ENCODE measurements at places on chromosomes 11 and 22.

DNA sequence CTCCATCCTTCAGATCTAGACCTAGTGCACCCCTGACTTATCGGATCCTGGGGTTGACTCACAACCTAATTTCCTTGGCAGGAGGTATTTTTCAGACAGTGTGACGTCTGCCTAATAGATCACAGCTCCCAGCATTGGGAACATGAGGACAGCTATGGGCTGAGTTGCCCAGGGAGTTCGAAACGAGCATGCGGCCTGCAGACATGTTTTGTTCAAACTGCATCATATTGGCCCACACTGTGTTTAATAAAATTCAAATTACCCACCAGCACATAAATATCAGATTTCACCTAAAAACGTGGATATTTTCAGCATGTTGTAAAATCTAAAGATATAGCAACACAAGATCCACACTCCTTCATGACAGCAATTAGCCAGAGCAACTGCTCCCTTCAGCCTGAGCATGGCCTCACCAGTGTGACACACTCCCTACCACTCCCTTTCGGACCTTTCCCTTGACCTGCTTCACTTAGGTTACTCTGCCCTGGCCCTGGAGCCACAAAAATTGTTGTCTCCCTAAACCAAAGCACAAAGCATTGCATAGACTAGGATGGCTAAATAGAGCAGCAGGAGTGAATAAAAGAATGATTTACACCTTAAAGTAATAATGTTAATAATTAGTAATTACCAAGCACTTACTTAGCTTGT, 53.6 kb upstream of the USP47 start:
- DNase-seq: no peak

- peak; percentile 4 for DNase-seq
Measured at GRCh38 chr11:29989174-29989970, 27.5 kb downstream of the KCNA4 start.

DNA sequence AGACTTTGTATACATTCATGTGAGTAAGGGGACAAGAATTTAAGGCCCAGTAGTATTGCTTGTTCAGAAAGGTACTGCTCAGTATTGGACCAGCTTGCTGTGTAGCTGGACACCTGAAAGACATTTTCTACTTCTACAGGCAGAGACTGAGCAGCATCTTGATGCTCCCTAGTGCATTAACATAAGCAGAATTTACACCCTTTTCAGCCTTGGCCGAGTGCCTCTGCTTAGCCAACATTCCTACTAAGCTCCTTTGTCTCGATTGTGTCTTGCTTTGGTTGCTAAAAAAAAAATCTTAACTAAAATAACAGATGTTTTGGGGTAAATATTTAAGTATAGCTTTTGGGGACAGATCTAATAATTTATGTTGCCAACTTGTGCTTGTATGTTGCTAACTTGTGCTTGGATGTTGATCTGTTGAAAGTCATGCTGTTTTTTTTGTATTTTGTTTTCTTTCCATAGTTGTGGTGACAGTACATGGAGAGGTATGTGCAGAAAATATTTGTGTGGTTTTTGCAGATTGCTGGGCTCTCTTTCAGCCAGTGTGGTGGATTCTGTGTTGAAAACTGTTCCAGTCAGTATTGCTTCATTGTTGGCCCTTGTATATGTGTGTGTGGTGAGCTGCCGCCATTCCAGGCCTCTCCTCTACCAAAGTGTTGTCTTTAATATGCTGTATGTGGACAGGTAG, 3.7 kb downstream of the PTS start:
- DNase-seq: peak; percentile 76

DNA sequence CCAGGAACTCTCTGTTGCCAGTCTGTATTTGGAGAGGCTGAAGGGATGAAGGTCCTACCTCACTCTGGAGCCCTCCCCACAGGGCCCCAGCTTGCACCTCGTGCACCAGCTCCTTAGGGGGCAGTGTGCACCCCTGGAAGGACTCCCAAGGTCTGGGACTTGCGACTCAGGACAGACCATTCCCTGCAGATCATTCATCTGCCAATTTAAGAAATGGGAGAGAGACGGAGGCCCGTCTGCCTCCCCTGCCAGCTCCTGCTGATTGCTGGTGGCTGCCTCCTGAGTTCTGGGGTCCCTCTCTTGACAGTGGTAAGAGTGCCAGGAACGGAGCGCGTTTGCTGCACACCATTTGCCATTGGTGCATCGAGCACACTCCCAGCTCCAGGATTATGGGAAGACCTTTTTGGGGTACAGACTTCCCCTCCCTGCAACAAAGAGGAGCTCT, 27.4 kb upstream of the MALAT1 start:
- DNase-seq: no peak

GRCh38 chr11:90476442-90477007, 253.7 kb upstream of the CHORDC1 start:
- no peak for DNase-seq

GRCh38 chr22:44548981-44549380, 50.9 kb upstream of the RTL6 start:
- no peak for DNase-seq

DNA sequence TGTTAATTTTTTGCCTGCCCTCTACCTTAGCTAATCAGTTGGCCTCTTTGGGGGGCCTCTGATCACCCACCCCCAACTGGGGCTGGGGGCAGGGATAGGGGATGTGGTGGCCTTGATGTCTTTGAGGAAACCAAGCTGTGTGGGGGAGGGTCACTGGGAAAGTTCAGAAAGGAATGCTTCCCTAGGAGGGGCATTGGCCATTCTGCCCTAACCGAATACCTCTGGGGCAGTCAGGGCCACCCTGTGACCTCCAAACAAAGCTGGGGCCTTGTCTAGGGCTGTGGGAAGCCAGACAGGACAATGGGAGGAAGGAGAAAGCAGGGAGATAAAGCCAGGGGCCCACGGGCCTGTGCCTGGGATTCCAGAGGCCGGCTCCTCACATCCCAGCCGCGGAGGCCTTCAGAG, 97.5 kb downstream of the TSPAN18 start:
- no peak for DNase-seq

GRCh38 chr11:9923280-9923679, 259.4 kb downstream of the SWAP70 start:
- no peak for DNase-seq

GRCh38 chr11:2517386-2518064, 72.7 kb downstream of the KCNQ1 start:
- no peak for DNase-seq

DNA sequence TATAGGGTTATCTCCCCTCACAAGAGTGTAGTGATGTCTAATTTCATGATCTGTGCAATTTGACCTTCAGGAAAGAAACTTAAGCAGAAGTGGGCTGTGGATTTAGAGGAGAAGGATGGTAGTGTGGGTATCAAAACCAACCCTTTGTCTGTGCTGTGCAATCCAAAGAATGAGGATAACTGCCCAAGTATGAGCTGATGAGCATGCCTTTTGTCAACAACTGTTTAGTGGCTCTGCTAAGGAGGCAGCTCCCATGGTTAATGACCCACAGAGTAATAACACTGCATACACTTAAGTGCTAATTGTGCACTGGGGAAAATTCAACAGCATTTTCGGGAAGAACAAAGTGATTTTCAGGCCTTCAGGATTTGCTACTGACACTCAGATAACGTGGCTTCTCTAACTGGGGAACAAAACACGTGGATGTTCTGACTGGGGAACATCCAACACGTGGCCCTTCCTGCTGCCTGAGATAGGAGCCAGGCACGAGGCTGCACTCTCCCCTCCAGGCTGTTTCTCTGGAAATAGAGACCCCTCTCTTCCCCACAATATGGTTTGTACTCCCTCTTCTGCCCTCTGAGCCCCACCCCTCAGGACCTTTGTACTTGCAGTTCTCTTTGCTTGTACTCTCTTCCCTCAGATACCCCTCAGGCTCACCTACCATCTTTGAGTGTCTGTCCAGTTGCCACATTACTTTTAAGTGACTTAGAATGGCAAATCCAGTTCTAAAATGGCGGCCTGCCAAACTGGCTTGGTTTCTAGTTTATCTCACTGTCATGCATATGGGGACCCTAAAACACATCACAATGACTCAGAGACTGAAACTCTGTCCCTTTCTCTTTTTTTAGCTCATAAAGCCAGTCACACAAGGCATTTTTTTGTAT, 234.9 kb upstream of the POU2AF2 start:
- DNase-seq: no peak

GRCh38 chr11:61054513-61054912, 47.8 kb upstream of the CD5 start:
- DNase-seq: no peak

Measured in fibroblast of skin of left quadriceps (primary cell).